ENCODE measurements at places on chromosomes 2 and 18.

GRCh38 chr2:236968101-236968879 is 117.4 kb upstream of the COPS8 start:
- DNase-seq = no peak

DNA sequence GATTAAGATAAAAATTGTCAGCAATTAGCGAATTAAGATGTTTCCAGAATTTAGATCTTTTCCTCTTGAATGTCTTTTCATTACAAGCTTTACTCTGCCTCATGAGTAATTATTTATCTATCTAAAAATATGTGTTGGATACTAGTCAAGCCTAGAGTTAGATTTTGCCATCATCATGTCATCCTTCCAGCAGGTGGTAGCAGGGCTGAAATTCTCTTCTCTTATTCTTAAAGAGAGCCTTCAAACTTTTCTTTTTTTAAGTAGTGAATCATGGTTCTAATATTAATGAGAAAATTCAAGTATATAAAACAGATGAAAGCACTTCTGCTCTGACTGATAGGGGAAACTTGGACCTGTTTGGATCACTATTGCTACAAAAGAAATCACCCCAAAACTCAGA is 240.7 kb upstream of the EPAS1 start:
- no peak for DNase-seq

GRCh38 chr2:61885896-61886603 is 2.4 kb downstream of the CCT4 start:
- DNase-seq = no peak

DNA sequence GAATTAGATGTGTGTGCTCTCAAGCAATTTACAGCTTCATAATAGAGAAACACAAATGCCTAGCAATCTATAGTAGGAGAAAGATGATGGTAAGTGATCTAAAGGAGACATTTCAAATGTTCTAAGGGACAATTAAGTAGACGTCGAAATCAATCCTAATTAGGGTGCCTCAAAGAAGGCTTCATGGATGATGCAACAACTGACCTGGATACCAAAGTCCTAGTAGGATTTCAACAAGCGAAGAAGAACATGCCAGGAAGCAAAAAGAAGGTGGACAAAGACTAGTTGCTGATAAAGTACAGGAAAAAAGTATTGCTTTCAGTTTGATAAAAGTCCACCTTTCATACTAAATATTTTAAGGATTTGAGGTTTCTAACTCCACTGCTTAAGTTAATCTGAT is 12.5 kb downstream of the FIGN start:
- no peak for DNase-seq

DNA sequence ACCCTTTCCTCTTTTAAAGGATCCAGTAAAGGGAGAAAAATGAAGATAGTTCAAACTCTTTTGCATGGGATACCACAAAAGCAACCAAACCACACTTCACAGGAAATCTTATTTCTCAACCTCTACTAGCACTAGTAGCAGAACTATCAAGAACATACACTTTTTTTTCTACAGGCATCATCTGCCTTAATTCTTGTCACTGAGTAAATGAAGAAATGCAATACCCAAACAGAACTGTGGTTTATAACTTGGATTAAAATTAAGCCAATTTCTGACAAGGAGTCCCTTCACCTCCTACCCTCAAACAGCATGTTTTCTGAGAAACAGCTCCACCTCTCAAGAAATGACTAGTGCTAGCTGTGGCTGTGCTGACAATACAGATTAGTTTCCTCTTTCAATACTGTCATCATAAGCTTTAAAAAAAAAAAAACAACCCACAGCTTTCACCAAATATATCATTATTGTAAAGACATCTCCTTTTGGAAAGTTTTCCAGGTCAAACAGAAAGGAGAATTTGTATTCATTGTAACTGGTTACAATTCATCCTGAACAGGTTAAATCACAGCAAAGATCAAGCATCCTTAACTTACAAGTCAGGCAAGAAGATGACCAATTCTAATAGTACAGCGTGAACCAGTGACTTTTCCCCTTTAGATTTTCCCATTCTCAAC is 44.4 kb downstream of the PTPN2 start:
- DNase-seq = no peak

- DNase-seq = no peak
These were observed 10.8 kb upstream of the ECEL1 start for GRCh38 chr2:232498452-232498851.

GRCh38 chr18:69123421-69123820 is 277.3 kb upstream of the DOK6 start:
- DNase-seq = no peak

DNA sequence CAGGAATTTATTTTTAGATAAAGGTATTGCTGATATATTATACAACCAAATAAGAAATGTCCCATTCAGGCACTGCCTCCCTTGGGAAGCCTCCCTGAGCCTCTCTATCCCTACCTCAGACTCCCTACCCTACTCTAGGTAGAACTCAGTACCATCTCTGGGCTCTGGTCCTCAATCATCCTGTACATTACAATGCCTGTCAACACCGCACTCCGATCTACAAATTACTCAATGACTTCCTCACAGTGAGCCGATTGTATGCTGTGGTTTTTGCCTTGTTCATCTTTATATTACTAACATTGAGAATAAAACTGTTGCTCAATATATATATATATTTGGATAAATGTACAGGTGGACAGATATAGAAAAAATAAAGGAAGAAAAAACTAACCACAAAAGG is 207.5 kb downstream of the STK39 start:
- DNase-seq = no peak

DNA sequence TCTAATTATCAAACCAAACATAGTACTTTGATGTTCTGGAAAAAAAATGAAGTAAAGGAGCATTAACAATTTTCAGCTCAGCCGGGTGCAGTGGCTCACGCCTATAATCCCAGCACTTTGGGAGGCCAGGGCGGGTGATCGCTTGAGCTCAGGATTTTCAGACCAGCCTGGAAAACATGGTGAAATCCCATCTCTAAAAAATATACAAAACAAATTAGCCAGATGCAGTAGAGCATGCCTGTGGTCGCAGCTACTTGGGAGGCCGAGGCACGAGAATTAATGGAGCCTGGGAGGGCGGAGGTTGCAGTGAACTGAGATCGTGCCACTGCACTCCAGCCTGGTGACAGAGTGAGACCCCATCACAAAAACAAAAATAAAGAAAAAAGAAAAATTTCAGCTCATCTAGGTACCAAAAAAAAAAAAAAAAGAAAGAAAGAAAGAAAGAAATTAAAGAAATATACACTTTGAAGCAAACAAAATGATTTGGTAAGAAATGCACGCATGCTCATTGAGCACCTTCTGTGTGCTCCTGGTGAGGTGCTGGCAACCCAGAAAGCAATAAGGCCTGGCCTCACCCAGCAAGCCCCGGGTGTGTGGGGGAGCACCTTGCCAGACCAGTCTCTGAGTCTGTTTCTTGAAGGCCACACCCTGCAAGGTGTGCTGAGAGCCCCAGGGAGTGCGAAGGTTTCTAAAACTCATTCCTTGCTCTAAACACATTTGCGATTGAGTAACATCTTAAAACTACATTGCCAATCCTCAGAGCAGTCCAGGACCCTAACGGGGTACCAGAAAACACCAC is 133.5 kb downstream of the TFCP2L1 start:
- DNase-seq = no peak

- DNase-seq = no peak
These were observed 2.2 kb downstream of the HOXD10 start for GRCh38 chr2:176118601-176119339.

DNA sequence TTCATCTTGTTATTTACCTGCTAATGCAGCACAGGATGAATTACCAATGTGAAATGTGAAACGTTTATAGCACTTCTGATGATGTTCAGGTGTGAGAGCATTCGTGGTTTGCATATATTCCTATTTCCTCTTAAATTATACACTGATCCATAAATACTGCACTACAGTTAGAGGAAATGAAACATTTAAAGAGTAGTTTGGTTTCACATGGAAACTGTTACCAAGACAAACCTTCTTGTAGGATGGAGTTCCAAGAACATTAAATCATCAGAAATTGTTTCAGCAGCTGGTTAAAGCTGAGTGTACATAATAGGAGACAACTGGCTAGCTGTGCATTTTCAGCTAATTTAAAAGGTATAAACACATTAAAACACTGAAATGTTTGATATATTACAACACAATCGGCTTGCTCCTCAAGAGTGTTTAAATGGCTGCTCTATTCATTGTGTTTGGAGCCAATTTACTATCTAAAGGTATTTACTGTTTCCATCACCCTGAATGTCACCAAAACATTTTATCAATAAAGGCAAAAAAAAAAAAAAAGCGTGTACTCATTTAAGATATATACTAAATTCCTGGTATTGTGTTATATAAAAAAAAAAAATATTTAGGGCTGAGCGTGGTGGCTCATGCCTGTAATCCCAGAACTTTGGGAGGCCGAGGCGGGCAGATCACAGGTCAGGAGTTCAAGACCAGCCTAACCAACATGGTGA is 100.6 kb downstream of the DYM start:
- DNase-seq = no peak

GRCh38 chr2:141316606-141317005 is 814.2 kb downstream of the LRP1B start:
- DNase-seq = no peak

DNA sequence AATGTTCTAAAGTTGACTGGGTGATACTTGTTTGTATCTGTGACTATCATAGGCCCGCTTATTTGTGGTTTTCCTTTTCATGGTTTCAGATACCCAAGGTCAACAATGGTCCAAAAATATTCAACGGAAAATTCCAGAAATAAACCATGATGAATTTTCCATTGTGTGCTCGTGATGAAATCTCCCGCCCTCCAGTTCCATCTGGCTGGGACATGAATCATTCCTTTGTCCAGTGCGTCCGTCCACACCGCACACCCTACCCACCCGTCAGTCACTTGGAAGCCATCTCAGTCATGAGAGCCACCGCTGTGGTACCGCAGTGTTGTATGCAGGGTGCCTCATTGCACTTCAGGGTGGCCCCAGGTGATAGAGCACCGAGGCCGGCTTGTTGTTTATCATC is 268.2 kb upstream of the PXDN start:
- no peak for DNase-seq

Data from activated CD8-positive, alpha-beta memory T cell treated with anti-CD3 and anti-CD28 coated beads for 4 hours (primary cell).